ENCODE measurements at places on chromosomes 6 and 20.

- no peak for DNase-seq
Measured at GRCh38 chr6:137871291-137871690, 4.2 kb downstream of the TNFAIP3 start.

- DNase-seq: no peak
Measured at GRCh38 chr6:44057238-44057930, 69.9 kb downstream of the MRPL14 start.

- no peak for DNase-seq
Measured at GRCh38 chr6:159378411-159379328, 209.5 kb downstream of the FNDC1 start.

- DNase-seq: no peak
Measured at GRCh38 chr20:56764671-56765070, 135.6 kb downstream of the TFAP2C start.

GRCh38 chr6:105212587-105212986 is 32.8 kb upstream of the POPDC3 start:
- DNase-seq: no peak

- DNase-seq: no peak
Measured at GRCh38 chr20:9677100-9677623, 161.7 kb downstream of the PAK5 start.

DNA sequence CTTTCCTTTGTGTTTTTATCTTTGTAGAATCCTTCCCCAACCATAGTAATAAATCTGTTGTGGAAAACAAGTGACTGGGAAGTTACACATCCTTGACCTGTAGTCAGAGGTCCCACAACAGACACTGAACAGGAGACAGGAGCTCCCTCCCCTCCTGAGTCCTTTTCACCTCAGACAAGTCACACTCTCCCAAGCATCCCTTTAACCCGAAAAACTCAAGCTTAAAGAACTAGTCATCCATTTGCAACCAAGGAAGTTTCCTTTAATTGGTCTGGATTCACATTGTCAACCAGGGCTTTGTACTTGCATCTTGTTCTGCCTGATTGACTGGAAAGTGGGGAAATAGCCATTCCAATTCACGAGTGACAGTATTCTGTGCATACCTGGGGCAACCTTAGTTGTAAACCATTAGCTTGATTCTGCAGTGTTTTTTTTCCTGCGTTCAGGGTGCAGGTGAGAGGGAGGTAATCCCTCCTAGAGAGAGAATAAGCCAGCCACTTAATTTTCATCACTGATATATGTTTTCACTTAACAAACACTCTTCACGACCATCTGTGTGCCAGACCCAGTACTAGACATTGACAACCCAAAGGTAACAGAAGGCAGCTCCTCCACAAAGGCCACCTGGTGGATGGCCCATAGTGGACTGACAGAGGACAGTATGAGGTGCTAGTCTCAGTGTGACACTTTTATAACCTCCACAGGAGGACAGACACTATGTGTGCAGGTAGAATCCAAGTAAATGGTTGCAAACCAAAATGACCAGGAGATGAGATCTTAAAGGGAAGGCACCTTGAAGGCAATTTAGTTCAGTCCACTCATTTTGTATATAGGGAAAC is 112.4 kb downstream of the SLX4IP start:
- DNase-seq: no peak

GRCh38 chr6:40903456-40903855 is 135.6 kb downstream of the UNC5CL start:
- DNase-seq: no peak

- DNase-seq: no peak
Measured at GRCh38 chr6:24391756-24392405, 10.9 kb upstream of the MRS2 start.

- DNase-seq: no peak
Measured at GRCh38 chr6:121730616-121731015, 295.2 kb downstream of the GJA1 start.

DNA sequence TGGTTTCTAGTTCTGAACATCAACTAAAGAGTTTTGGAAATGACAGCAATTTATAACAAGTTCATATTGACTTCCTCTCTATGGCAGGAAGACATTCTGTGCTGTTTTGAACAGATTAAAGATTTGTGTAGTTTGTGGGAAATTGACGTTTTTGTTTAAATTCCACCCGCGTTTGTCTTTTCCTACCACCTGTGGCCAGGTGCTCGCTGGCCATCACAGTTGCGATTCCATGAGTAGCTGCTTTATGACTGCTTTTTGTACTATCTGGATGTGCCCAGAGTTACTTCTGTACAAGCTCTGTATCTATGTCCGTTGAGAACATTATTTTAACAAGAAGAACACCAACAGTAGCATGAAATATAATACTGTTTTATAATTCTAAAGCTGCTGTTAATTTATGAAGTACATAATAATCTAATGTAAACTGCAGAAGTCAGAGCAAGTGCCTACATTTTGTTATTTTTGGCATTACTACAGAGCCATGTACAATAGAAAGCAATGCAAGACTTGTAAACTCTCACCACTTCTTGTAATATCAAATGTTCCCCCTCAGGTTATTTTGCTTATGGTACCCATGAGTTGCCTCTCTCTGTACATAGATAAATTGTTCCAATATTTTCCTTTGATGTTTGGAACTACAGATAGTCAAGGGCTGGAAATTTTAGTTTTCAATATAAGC is 33.5 kb downstream of the ZBTB2 start:
- no peak for DNase-seq

DNA sequence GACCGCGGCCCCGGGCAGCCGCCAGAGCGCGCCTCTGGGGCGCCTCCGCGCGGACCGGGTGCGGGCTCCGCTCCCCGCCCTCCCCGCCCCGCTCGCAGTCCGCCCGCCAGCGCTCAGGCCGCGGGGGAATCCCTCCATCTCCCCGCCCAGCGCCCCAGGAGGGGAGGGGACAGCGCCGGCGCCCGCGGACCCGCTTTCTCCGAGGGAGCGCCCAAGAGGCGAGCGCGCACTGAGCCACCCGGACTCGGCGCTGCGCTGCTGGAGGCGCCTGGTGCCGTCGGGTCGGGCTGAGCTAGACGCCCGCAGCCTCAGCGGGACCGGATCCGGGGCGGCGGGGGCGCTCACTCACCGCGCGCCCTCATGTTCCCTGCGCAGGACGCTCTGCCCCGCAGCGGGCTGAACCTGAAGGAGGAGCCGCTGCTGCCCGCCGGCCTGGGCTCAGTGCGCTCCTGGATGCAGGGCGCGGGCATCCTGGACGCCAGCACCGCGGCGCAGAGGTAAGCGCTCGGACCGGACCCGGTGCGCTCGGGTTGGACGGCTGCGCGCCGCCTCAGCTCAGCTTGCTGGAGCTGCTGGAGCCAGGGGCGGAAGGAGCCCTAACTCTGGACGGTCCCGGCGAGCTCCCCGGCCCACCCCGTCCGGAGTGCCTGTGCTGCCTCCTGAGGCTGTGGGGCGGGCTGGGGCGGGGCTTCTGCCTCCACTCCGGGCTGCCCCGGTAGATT is 867 bp downstream of the EBF4 start:
- DNase-seq: peak; percentile 17

DNA sequence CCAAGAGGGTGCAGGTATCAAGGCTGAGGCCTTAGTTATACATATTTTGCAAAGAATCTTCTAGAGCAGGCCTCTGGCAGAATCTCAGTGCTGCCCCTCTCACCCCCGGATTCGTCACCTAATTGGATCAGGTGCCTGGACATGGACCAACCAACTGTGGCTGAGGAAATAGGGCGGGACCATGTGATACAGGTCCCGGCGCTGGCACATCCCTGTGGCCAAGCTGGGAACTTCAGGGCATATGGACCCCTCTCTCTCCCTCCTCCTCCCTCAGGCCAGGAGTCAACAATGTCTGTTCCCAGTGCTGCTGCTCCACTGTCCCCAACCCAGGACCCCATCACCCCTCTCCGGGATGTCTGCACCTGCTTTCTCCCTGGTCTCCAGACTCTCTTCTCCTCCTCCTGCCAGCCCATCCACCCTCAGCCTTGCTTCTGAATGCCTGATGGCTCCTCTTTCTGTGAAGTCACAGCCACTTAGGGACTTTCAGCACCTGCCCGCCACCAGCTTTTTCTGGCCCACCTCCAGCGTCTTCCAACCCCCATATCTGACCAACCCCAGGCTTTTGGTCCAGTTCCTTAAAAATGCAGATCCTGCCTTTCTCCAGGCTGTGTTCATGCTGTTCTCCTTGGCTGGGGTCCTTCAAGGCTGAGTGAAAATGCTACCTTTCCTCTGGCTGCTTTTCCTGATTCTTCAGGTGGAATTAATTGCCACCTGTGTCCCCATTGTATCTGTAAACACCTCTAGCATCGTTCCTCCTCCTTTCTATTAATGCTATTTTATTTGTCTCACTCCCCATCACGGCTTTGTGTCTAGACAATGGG is 19.0 kb upstream of the MLN start:
- DNase-seq: no peak

DNA sequence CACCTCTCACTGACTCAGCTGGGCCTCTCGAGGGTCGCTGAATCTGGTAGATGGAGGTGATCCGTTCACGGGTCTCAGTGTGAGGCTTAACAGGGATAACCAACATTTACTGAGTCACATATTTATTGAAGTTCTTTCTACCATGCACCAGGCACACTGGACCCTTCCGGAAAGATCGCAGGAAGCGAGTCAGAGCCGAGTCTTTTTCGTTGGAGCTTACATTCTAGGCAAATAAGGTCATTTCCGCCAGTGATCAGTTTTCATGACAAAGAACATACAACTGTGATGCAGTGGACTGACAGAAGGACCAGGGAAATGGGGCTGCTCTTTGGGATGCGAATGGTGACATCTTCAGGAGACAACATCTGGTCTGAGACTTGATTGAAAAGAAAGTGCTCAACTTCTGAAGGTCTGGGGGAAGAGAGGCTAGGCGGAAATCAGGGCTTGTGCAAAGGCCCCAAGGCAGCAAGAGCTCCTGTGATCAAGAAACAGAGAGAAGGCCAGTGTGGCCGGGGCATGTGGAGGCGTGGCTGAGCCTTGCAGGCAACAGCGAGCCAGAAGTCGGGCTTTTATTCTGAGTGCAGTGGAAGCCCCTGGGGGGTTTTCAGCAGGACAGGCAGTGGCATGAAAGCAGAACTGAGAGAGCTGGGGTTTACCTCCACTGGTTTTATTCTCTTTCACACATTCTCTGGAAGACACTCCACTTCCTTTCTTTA is 56.7 kb downstream of the APCDD1L start:
- DNase-seq: no peak

DNA sequence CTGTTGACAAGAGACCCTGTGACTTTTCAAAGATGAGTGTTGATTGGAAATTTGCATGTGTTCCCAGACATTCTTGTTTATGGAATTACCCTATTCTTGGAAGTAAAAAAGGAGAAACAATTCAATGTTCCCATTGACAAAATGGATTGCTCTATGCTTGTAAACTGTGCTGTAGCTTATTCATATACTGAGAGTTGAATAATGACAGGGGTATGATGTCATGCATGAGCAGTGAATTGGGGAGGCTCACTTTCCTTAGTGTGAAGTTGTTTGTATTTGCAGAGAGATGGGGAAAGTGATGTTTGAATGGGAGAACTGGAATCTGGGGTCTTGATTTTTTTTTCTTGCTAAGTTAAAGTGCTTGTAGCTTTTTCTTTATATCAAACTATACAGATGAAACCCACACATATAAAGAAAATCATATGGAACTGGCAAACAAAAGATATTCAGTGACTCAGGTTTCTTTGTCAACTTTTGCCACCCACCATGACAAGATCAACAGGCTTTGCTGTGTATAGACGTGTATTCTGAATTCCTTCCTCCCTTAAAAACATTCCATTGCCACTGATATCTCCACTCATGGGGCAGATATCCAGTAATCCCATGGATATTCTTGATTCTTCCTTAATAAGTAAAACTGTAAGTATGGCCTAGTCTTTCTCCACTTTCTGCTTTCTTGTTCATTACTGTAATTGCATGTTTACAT is 97.8 kb upstream of the JAG1 start:
- DNase-seq: no peak

GRCh38 chr6:109021870-109022269 is 72.8 kb downstream of the SESN1 start:
- DNase-seq: no peak

DNA sequence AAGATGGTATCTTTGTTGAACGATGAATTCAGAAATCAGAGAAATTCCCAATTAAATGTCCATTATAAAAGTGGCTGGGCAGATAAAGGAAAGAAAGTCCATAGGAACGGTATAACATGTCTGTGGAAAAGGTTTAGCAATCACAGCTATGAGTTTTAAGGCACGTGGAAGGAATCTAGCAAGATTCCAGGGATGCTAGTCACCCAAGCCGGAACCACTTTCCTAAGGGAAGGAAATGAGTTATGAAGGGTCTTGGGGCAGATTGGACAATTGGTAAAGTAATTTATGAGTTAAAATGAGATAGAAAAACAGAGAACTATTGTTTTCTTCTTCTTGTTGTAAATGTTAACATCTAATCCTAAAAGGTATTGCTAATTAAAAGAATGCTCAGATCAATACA is 384.8 kb downstream of the ADGRB3 start:
- DNase-seq: no peak

GRCh38 chr20:53262365-53262764 is 290.2 kb downstream of the TSHZ2 start:
- DNase-seq: no peak

GRCh38 chr6:43020847-43021246 is 576 bp upstream of the RRP36 start:
- DNase-seq: no peak

GRCh38 chr6:111624401-111625098 is 18.9 kb upstream of the TRAF3IP2 start:
- DNase-seq: no peak

GRCh38 chr6:158009114-158009891 is 27.6 kb downstream of the SYNJ2 start:
- DNase-seq: no peak

GRCh38 chr20:17390655-17391054 is 140.5 kb downstream of the BFSP1 start:
- DNase-seq: no peak

- no peak for DNase-seq
Measured at GRCh38 chr6:41748102-41748477, 893 bp upstream of the PGC start.

- DNase-seq: no peak
Measured at GRCh38 chr20:36936341-36936740, 15.2 kb downstream of the SAMHD1 start.

DNA sequence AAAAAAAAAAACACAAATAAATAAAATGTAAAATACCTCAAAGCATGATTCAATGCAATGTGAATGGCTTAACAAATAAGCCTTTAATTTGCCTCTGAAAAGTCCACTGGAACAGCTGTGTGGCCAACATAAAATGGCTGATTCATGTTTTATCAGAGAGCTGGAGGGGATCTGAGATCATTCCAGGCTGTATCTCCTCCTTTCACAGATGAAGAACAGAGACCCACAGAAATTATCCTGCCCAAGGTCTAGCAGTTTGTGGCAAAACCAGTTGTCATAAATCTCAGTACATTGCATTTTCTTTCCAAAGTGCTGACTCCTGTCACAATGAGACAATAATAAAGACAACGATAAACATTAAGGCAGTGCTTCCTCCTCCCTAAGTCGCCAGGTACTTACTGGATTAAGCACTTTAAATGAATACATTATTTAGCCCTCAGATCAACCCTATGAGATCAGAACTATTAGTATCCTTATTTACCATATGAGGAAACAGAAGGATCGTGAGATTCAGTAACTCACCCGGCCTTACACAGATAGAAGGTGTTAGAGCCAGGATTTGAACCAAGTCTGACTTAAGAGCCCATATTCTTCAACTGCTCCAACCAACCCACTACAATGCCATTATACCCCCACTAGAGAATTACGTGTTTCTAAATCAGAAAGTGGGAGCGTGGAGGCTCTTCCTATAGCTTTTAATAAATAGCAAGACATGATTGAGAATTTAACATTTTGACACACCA is 118.3 kb downstream of the KIF13A start:
- DNase-seq: no peak

Data from stimulated activated CD8-positive, alpha-beta memory T cell treated with anti-CD3 and anti-CD28 coated beads, Interleukin-4, amount 100 ng/mL, for 1 hour (primary cell).